ENCODE measurements at places on chromosomes 12 and 14. TPM values are rescaled to one million over a fixed set of nuclear protein-coding genes. Genes with fewer than 3 reads are reported as not detected.

DNA sequence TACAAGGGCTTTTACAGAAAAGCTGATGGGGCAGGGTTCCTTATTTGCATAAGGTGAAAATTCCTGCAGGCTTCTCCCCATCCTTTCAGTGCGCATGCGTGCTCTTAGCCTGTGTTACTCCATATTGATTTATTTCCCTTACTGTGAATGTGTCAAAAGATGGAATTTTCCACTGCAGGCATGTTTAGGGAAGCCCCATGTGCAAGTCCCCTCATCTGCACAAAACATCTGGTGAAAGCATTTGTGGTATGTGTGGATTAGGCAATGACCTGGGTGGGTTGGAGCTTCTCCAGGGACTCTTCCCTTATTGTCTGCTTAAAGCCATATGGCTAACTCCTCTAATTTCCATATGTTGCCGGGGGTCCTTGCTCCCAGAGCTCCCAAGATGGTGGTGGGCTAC, 912.7 kb upstream of the LRFN5 start:
- no peak overlapping the region for H3K27ac ChIP-seq
- H3K36me3 ChIP-seq, result no peaks in the 10 kb centered on the region
- H3K4me3 ChIP-seq, result no peak overlapping the region
- no peak for DNase-seq
- H3K4me1 ChIP-seq, result no peaks in the 10 kb centered on the region
- H3K27me3 ChIP-seq, result no peaks in the 10 kb centered on the region

The OR10G3 gene
- not detected for total RNA-seq

- H3K27me3 ChIP-seq, result no peaks in the 10 kb centered on the region
- no peak overlapping the region for H3K4me3 ChIP-seq
- H3K36me3 ChIP-seq, result no peaks in the 10 kb centered on the region
Measured at GRCh38 chr14:68853749-68854148, 60.9 kb upstream of the ZFP36L1 start.

DNA sequence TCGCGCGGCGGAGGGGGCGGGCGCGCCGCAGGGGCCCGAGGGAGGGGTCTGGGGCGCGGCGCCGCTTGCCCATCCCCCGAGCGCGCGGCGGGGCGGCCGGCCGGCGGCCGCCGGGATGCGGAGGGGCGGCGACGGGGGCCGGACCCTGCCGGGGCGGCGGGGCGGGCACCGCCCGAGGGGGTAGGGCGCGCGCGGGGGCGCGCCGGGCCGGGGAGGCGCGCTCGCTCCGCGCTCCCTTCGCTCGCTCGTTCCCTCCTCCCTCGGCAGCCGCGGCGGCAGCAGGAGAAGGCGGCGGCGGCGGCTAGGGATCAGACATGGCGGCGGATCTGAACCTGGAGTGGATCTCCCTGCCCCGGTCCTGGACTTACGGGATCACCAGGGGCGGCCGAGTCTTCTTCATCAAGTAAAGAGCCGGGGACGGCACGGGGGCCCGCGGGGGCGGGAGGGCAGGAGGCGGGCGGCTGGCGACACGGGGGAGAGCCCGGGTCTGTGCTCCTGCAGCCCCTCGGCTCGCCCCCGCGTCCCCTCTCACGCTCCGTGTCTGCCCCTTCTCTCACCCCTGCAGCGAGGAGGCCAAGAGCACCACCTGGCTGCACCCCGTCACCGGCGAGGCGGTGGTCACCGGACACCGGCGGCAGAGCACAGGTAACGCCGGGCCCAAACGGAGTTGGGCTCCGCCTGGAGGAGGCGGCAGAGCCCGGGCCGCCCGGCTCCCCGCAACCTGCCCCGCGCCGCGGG, at the start of gene PLEKHA5:
TSS of gene PLEKHA5 (plus strand) at position 248 of the 738 bp plus-strand sequence. CDS start at position 315, 67 bp downstream.
- H3K27me3 ChIP-seq, result no peaks in the 10 kb centered on the region
- H3K4me3 ChIP-seq, result peak within 1 kb of the TSS; percentile 69
- peak within 1 kb of the TSS; percentile 34 for H3K27ac ChIP-seq
- DNase-seq, result peak; percentile 31
- no peaks in the 10 kb centered on the region for H3K36me3 ChIP-seq
- H3K4me1 ChIP-seq, result peaks cover 8% of the 10 kb centered on the region

The TMEM179 gene
- total RNA-seq, result not detected

DNA sequence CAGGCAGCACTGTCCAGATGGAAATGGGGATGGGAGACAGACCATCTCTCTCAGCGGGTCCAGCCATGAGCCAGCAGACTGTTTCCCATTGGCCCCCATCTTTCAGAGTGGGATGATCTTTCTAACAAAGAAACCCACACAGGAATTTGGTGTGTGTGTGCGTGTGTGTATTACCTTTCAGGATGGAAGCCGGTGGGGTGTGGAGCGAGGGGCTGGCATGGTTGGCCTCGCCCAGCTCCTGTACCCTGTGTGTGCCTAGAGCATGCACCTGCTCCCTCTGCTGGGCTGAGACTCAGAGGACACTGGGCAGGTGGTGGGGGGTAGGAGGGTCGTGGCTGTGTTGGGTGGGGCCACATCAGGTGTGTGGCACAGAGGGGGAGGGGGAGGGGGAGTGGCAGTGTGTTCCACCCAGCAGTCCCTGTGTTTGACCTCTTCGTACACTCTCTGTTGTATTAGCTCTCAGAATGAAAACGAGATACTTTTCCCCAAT, 33.0 kb upstream of the TSPAN9 start:
- no peaks in the 10 kb centered on the region for H3K36me3 ChIP-seq
- H3K27me3 ChIP-seq, result no peaks in the 10 kb centered on the region
- DNase-seq, result no peak
- no peaks in the 10 kb centered on the region for H3K4me1 ChIP-seq
- no peak overlapping the region for H3K4me3 ChIP-seq

- no peak for DNase-seq
- no peaks in the 10 kb centered on the region for H3K4me1 ChIP-seq
- no peaks in the 10 kb centered on the region for H3K27me3 ChIP-seq
- H3K4me3 ChIP-seq, result no peak overlapping the region
Measured at GRCh38 chr12:61676520-61676919, 583.7 kb upstream of the USP15 start.

The IGF1 gene
- 0.85 TPM for total RNA-seq

GRCh38 chr14:31968107-31968810, 108.8 kb upstream of the ARHGAP5 start:
- H3K4me1 ChIP-seq, result no peaks in the 10 kb centered on the region
- no peak overlapping the region for H3K27ac ChIP-seq
- no peaks in the 10 kb centered on the region for H3K27me3 ChIP-seq
- H3K36me3 ChIP-seq, result no peaks in the 10 kb centered on the region
- no peak for DNase-seq

GRCh38 chr14:101879529-101880336, 84.6 kb upstream of the DYNC1H1 start:
- peaks cover 17% of the 10 kb centered on the region for H3K36me3 ChIP-seq
- H3K27me3 ChIP-seq, result no peaks in the 10 kb centered on the region
- peaks cover 17% of the 10 kb centered on the region for H3K4me1 ChIP-seq
- no peak overlapping the region for H3K4me3 ChIP-seq

Data from endothelial cell of umbilical vein (primary cell).